Right kidney (tissue), 9 donors: ENCODE measurements at places on chromosomes 6 and 20.

DNA sequence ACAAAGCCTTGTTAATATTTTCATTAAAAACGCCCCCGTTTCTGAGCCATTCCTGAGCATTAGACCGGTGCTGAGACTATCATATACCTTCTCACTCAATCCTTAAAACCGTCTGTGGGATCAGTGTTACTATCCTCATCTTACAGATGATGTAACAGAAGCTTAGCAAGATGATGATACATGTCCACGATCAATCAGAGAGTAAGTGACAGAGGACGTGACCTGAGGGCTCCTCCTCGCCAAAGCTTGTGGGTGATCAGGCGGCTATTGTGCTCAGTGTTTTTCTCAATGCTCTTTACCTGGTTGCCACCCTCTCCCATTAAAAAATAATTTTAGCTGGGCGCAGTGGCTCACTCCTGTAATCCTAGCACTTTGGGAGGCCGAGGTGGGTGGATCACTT, 113.1 kb downstream of the MTHFD1L start:
- no peak for DNase-seq

DNA sequence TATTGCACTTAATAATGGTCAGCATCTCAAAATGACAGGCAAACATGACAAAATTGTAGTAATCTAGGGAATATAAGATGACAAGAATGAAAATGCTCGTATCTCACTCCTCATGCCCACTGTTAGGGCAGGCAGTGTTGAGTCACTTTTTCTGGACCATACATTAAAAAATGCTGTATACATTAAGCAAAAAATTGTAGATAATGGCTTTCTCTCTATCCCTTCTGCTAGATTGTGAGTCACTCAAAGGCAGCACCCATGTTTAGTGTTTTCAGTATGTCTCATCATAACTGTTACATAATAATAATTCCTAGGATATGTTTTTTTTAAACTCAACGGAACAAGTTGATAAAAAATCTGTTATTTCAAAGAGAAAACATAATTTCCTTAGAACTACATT, 199.3 kb downstream of the TENT5A start:
- no peak for DNase-seq

DNA sequence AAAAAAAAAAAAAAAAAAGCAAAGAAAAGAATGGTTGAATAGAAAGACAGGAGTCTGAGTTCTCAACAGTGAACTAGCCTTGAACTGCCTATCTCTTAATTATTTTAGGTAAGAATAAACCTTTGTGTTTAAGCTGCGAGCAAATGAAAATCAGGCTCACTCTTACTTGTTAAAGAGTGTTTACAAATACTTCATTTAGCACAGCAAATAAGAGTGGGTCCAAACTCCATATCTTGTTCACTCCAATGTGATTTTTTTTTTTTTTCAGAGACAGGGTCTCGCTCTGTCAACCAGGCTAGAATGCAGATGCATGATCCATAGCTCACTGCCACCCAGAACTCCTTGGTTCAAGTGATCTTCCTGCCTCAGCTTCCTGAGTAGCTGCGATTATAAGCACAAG, 11.9 kb downstream of the MCM9 start:
- DNase-seq, result no peak

GRCh38 chr20:58310291-58310782, 822 bp downstream of the RAB22A start:
- peak; percentile 28 for DNase-seq

GRCh38 chr6:23308166-23308565, 738.8 kb downstream of the HDGFL1 start:
- no peak for DNase-seq

- no peak for DNase-seq
Observed at GRCh38 chr6:31690231-31691077, 9.6 kb upstream of the LY6G5C start.

- DNase-seq, result no peak
Observed at GRCh38 chr6:33797626-33798342, 6.0 kb downstream of the MLN start.

DNA sequence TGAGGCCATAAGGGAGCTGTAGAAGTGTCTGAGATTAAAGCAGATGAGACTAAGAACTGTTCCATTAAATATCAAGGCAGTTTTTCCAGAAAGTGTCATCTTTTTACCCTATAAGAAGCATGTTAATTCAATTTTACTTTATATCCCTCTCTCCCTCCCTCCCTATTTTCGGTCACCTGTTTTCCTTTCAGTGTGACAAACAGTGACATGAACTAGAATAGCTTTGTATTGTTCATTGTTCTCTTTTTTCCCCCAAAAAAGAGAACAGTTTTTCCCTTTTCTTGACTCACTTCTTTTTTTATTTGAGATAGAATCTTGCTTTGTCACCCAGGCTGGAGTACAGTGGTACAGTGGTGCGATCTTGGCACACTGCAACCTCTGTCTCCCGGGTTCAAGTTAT, 269.3 kb downstream of the ZFAND3 start:
- no peak for DNase-seq

GRCh38 chr6:83313882-83314281, 117.0 kb downstream of the ME1 start:
- DNase-seq, result no peak

DNA sequence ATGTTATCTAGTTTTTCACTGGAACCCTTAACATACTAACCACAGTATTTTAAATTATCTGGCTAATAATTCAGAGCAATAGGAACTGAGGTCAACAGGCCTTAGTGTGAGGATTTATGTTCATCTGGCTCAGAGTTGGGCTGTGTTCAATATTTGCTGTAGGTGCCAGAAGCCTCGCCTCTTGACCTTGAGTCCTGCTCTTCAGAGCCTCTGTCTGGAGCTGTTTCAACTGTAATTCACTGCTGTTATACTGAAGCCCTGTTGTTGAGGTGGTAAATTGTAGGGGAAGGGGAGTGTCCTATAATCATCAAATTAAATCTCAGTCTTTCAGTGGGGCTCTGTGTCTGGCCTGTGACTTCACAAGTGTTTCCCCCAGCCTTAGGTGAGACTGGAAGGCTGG, 184.4 kb downstream of the CDH26 start:
- DNase-seq, result no peak

- peak; percentile 75 for DNase-seq
Observed at GRCh38 chr6:135180542-135181332, at the start of gene MYB. MYB (plus strand) TSS chr6:135181308; CDS start chr6:135181514, 206 bp downstream.

- no peak for DNase-seq
Observed at GRCh38 chr6:92589996-92590395, 829.4 kb downstream of the EPHA7 start.

DNA sequence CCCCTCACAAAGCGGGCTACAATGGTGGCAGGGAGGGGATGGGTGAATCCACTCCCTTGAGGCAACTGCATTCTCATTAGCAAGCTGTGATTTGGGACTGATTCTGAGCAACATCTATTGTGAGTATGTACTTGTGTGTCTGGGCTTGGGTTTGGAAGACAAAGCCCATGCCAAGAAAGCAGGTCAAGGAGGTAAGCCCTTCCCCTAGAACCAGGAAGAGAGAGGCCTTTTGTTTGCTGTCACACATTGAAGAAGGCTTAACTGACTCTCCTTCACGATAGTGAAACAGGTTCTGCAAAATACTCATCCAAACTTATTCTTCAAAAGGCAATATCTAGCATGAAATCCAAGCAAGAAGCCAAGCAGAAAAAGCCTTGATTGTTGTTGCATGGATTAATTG, 403.1 kb upstream of the ID4 start:
- no peak for DNase-seq

DNA sequence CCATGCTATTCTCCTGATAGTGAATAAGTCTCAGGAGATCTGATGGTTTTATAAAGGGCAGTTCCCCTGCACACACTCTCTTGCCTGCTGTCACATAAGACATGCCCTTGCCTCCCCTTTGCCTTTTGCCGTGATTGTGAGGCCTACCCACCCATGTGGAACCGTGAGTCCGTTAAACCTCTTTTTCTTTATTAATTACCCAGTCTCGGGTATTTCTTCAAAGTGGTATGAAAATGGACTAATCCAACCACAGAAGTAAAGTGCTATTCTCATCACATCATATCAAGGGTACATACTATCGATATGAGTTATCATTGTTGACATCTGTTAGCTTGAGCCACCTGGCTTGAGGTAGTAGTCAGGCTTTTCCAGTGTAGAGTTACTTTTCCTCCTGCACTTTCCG, 2.3 kb downstream of the MANBAL start:
- no peak for DNase-seq

DNA sequence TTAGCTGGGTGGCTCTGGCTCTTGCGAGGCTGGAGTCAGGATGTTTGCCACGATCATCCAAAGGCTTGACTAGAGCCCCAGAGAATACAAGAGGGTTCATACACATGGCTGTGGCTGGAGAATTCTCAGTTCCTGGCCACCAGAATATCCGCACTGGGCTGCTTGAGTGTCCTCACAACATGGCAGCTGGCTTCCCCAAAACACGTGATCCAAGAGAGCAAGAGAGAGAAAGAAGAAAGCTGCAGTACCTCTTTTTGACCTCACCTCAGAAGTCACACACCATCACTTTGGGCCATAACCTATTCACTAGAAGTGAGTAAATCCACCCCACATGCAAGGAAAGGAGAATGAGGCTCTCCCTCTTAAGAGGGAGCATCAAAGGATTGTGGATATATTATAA, 21.5 kb upstream of the BPIFB1 start:
- DNase-seq, result no peak

DNA sequence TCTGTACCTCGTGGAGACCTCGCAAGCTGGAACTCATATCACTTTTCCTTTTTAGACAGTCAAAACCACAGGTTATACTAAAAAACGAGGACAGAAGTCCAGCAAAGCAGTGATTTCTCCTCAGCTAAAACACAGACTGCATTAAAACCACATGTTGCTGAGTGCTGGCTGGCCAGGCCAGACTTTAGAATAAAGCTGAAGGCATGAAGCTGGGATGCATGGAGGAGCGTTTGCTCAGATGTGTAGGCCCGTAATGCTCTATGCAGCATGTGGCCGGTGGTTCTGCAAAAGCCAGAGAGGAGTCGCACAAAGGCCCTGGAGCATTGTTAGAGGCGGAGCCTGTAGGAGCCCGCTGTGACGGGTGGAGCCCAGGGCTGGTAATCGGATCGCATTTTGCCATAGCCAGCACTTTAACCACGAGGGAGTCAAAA, 83.6 kb downstream of the SMOC2 start:
- no peak for DNase-seq

- DNase-seq, result no peak
Observed at GRCh38 chr6:42275376-42276033, 57.8 kb upstream of the MRPS10 start.

DNA sequence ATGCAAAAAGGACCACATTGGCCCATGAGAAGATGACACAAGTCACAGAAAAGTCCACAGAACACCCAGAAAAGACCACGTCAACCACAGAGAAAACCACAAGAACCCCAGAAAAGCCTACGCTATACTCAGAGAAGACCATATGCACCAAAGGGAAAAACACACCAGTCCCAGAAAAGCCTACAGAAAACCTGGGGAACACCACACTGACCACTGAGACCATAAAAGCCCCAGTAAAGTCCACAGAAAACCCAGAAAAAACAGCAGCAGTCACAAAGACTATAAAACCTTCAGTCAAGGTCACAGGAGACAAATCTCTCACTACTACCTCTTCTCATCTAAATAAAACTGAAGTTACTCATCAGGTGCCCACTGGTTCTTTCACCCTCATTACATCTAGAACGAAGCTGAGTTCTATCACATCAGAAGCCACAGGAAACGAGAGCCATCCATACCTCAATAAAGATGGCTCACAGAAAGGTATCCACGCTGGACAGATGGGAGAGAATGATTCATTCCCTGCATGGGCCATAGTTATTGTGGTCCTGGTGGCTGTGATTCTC, 11.2 kb downstream of the MUCL3 start:
- no peak for DNase-seq

DNA sequence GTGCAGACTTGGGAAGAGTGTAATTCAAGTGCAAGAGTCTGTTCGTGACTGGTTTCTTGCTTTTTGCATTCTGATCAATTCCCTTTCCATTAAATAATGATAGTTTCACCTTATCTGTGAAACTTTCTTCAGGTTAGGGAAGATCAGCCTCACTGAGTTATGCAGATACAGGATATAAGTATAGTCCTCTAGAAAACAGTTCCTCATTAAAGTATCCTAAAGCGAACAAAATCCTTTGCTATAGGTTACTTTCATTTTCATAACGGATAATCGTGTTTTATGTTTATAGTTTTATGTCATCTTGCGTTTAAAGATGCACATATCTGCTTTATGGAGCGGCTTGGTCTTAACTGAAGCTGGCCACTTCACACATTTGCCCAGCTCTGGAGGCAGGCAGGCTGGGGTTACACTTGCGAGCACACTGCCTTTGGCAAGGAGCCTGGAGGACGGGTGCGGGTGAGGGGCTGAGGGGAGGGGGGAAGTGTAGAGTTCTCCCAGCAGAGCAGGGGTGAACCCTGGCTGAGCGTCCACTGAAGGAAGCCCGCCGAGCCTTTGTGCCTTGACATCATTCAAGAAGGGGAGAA, 123.5 kb upstream of the IFNGR1 start:
- no peak for DNase-seq

GRCh38 chr6:16227605-16228004, 10.8 kb upstream of the GMPR start:
- no peak for DNase-seq

DNA sequence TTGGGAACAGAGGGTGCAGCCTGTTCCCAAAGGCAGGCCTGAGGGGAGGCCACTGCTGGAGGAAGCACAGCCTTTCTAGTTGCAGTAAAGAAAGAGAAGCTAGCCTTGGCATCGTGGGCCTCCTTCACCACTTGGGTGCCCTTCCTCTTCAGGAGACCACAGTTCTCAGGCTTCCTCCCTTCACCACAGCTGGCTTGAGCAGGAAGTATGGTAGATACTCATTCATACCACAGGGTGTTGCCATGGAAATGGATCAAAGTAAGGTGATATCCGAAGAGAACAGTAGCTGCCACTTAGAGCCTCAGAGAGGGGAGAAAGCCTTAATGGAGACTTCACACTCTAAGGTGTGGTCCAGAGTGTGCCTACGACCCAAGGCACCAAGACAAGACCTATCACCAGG, 120.4 kb upstream of the RIPOR2 start:
- DNase-seq, result no peak

DNA sequence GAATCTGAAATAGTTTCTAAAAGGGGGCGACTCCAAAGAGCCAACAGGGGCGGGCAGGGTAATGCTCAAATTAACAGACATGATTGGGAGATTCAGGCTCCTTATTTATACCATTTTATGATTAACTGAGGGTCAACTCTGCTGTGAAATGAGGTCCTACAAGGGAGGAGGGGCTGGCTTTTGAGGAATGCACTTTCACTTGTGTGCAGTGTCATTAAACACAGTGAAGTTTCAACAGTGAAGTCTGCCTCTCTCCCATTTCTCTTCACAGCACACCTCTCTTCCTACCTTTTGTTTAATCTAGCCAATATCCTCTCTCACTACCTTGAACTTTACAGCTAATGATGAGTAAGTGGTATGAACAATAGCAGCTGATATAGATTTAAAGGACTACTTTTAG, 557.3 kb upstream of the CITED2 start:
- no peak for DNase-seq

DNA sequence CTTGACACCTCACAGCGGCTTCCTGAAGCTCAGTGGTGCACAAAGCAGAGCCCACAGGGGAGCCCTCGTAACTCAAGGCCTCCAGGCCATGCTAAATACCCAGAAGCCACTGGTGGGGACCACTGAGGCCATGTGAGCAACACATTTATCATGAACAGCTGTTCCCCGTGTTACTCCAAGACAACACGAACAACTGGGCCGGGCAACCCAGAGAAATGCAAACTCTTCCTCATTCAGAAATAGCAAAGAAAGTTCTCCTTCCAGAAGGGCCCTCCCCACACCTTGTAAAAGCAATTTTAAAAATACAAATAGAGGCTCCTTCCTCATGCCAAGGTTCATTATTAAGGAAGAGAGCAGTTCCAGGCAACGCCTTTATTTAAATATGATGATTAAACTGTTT, 36.3 kb upstream of the SLCO4A1 start:
- DNase-seq, result no peak

- no peak for DNase-seq
Observed at GRCh38 chr20:53142225-53143127, 170.3 kb downstream of the TSHZ2 start.
